ENCODE measurements at places on chromosomes 2 and 18. TPM values are rescaled to one million over a fixed set of nuclear protein-coding genes. Genes with fewer than 3 reads are reported as not detected.
A peak's percentile ranks its signal among the peaks of the same experiment; 100 is the strongest.

The TDRD15 gene
- not detected for total RNA-seq

The DSG2 gene
- 16.6 TPM for total RNA-seq

The DYNC1I2 gene
- total RNA-seq: 118 TPM

The LYG1 gene
- total RNA-seq: 1.8 TPM

GRCh38 chr2:11537951-11538350 is 4.1 kb downstream of the GREB1 start:
- H3K36me3 ChIP-seq: no peaks in the 10 kb centered on the region
- DNase-seq: no peak
- H3K4me1 ChIP-seq: no peaks in the 10 kb centered on the region

DNA sequence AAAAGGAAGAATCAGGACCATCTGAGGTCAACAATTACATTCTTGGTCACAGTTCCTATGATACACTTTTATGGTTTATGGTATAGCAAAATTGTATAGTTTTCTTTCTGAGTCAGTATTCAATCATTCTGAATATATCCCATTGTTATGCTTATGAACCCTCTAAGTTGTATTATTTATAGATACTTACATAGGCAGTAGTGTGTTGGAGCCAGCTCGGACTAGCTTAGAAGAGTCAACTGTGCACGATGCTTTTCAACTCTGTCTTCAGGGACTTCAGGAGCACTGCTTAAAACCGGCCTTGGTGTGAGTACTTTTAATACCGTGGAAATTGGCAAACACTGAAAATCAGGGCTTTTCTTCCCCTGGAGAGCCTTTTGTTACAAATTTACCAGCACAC is 215.7 kb downstream of the IKZF2 start:
- peaks cover 7% of the 10 kb centered on the region for H3K4me1 ChIP-seq
- H3K27me3 ChIP-seq: no peaks in the 10 kb centered on the region
- H3K27ac ChIP-seq: no peak overlapping the region

- no peak for DNase-seq
- no peaks in the 10 kb centered on the region for H3K27me3 ChIP-seq
- peaks cover 11% of the 10 kb centered on the region for H3K4me1 ChIP-seq
- peaks cover 19% of the 10 kb centered on the region for H3K36me3 ChIP-seq
- no peak overlapping the region for H3K4me3 ChIP-seq
Measured at GRCh38 chr2:165863810-165864261, 69.8 kb upstream of the GALNT3 start.

- H3K4me1 ChIP-seq: peaks cover 48% of the 10 kb centered on the region
- H3K27me3 ChIP-seq: no peaks in the 10 kb centered on the region
- H3K36me3 ChIP-seq: peaks cover 12% of the 10 kb centered on the region
- H3K27ac ChIP-seq: no peak overlapping the region
- DNase-seq: no peak
Measured at GRCh38 chr2:73933194-73933593, 6.5 kb downstream of the DGUOK start.

DNA sequence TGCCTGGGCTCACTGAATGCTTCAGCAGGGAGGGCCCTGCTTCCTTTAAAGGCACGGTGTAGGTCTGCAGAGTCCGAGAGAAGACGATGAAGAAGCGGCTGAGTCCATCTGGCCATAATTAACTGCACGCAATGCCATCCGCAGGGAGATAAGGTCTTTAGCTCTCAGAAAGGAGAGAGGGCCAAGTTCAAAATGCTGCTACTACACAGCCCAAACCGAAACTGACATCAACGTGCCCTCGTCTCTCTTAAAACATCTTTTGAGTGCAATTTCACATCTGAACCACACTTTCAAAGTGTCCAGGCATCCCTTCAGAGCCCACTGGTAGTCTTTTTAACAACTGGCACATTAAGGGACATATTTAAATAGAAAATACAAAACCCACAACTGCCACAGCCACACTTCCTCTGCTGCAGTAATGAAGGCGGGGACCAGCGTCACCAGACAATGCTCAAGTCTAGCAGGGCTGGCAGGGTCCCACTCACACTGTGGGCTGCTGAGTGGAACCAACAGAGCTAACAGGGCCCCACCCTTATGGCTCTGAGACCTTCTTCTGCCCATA is 35.8 kb downstream of the ST3GAL5 start:
- H3K4me3 ChIP-seq: no peak overlapping the region
- H3K27ac ChIP-seq: no peak overlapping the region
- H3K27me3 ChIP-seq: no peaks in the 10 kb centered on the region
- peaks cover 9% of the 10 kb centered on the region for H3K4me1 ChIP-seq
- peaks cover 27% of the 10 kb centered on the region for H3K36me3 ChIP-seq

DNA sequence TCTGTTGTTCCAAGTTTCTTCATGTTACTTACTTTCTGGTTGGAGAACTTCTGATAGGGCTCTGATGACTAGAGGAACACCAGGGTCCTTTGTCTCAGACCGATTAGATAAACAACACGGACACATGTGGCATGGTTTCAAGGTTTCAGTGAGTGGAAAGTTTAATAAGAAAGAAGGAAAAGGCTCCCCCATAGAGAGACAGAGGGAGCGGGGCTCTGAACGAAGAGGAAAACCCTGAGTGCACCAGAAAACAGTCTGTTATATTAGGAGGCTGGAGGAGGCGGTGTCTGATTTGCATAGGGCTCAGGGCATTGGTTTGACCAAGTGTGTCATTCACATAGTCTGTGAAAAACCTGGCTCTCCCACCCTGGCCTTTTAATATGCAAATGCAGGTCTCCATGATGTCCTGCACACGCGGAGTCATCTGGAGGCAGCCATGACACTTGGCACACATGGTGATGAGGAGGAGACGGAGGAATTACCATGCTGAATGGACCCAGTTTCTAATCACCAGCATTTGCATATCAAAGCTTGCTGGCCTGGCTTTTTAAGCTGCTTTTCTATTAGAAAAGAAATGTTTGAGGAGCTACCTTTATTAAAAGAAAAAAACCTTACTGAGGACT is 94.2 kb downstream of the PTPN4 start:
- no peak overlapping the region for H3K4me3 ChIP-seq
- H3K4me1 ChIP-seq: peaks cover 11% of the 10 kb centered on the region
- no peaks in the 10 kb centered on the region for H3K27me3 ChIP-seq
- no peak for DNase-seq

GRCh38 chr2:209614690-209615369 is 156.8 kb upstream of the UNC80 start:
- H3K4me3 ChIP-seq: no peak overlapping the region
- peaks cover 6% of the 10 kb centered on the region for H3K4me1 ChIP-seq
- H3K27ac ChIP-seq: no peak overlapping the region
- no peak for DNase-seq
- H3K27me3 ChIP-seq: peaks cover 24% of the 10 kb centered on the region

DNA sequence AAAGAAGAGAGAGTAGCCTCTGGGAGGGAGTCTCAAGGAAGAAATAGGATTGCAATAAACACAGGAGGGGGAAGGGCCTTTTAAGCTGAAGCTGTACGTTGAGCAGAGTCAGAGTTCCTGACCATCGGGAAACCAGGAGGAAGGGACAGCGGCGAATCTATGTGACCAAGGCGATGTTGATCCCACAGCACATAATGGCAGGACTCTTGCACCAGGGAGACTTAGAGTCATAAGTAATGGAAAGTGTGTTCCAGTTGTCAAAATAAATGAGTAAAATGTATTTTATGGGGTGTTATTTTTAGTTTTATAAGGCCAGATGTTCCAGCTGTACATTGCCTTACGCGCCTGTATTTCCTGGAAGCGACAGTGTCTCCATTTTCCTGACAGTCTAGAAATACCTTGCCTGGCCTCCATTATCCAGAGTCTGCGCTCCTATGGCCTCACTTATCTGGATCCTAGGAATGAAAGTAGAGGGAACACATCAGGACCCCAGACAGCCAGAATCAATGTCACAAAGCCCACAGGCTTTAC is 152.8 kb upstream of the COPS8 start:
- H3K4me3 ChIP-seq: no peak overlapping the region
- H3K27me3 ChIP-seq: peaks cover 61% of the 10 kb centered on the region
- H3K4me1 ChIP-seq: no peaks in the 10 kb centered on the region
- no peak overlapping the region for H3K27ac ChIP-seq

- H3K36me3 ChIP-seq: peaks cover 13% of the 10 kb centered on the region
- peaks cover 3% of the 10 kb centered on the region for H3K4me1 ChIP-seq
- no peak overlapping the region for H3K4me3 ChIP-seq
- H3K27me3 ChIP-seq: no peaks in the 10 kb centered on the region
- DNase-seq: no peak
Measured at GRCh38 chr2:63425079-63425416, 163.2 kb downstream of the WDPCP start.

GRCh38 chr2:235860111-235860510 is 308.1 kb downstream of the GBX2 start:
- H3K27ac ChIP-seq: peak overlapping the region; percentile 86
- H3K27me3 ChIP-seq: no peaks in the 10 kb centered on the region
- no peak for DNase-seq
- H3K4me1 ChIP-seq: peaks cover 40% of the 10 kb centered on the region
- H3K36me3 ChIP-seq: peaks cover 2% of the 10 kb centered on the region

DNA sequence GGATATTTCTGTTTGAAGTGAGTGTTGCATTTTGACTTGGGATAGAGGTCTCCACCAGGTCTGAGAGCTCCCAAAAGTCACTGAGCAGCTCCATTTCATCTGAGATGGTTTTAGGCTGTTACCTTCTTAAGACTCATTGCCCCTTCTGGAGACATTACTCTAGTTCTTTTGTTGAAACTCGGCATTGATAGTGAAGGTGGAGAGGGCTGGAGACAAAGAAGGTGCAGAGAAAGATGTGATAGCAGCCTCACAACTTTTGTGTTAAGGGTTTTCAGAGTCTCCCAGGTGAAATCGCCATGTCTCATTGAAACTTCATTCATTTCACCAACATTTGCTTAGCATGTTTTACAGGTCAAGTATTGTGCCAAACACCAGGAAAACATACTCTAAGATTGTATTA is 219.6 kb downstream of the INSIG2 start:
- peaks cover 4% of the 10 kb centered on the region for H3K4me1 ChIP-seq
- peaks cover 14% of the 10 kb centered on the region for H3K27me3 ChIP-seq
- H3K36me3 ChIP-seq: no peaks in the 10 kb centered on the region
- no peak for DNase-seq
- H3K4me3 ChIP-seq: no peak overlapping the region
- H3K27ac ChIP-seq: no peak overlapping the region

- no peak overlapping the region for H3K27ac ChIP-seq
- no peaks in the 10 kb centered on the region for H3K4me1 ChIP-seq
- no peaks in the 10 kb centered on the region for H3K36me3 ChIP-seq
- no peak overlapping the region for H3K4me3 ChIP-seq
- no peak for DNase-seq
Measured at GRCh38 chr18:1048032-1048431, 143.4 kb downstream of the ADCYAP1 start.

DNA sequence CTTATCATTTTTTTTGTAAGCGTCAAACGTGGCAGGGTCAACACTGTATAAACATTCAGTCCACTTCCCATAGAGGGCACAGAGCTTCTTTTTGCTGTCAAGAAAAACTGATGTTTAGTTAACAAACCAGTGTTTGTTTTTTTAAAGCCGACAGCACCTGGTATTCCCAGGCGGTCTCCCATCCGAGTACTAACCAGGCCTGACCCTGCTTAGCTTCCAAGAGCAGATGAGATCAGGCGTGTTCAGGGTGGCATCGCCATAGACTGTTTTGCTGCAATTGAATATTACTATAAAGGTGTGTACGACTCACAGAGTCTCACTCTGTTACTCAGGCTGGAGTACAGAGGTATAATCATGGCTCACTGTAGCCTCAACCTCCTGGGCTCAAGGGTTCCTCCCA is 31.5 kb downstream of the CABYR start:
- no peaks in the 10 kb centered on the region for H3K27me3 ChIP-seq
- no peak for DNase-seq
- peaks cover 27% of the 10 kb centered on the region for H3K36me3 ChIP-seq

- peaks cover 3% of the 10 kb centered on the region for H3K4me1 ChIP-seq
- no peak overlapping the region for H3K4me3 ChIP-seq
- no peaks in the 10 kb centered on the region for H3K36me3 ChIP-seq
- no peak for DNase-seq
Measured at GRCh38 chr2:42893047-42893758, 100.8 kb upstream of the HAAO start.

Data from osteocyte (in vitro differentiated cells).